ENCODE measurements at places on chromosomes 5 and 9. TPM values are rescaled to one million over a fixed set of nuclear protein-coding genes. Genes with fewer than 3 reads are reported as not detected.

- peaks cover 6% of the 10 kb centered on the region for H3K36me3 ChIP-seq
- H3K4me3 ChIP-seq, result no peak overlapping the region
- DNase-seq, result no peak
- H3K27ac ChIP-seq, result no peak overlapping the region
- H3K27me3 ChIP-seq, result no peaks in the 10 kb centered on the region
Observed at GRCh38 chr5:16520841-16521240, 55.2 kb upstream of the ZNF622 start.

GRCh38 chr9:81410201-81410600 lies 279.1 kb downstream of the TLE1 start:
- H3K27me3 ChIP-seq, result no peaks in the 10 kb centered on the region
- no peak overlapping the region for H3K27ac ChIP-seq
- H3K4me3 ChIP-seq, result no peak overlapping the region
- H3K36me3 ChIP-seq, result no peaks in the 10 kb centered on the region

- no peaks in the 10 kb centered on the region for H3K27me3 ChIP-seq
- no peak for DNase-seq
- no peaks in the 10 kb centered on the region for H3K4me1 ChIP-seq
- H3K27ac ChIP-seq, result no peak overlapping the region
Observed at GRCh38 chr5:36570301-36571095, 35.9 kb upstream of the SLC1A3 start.

GRCh38 chr5:81768935-81769452 lies 18.1 kb upstream of the SSBP2 start:
- no peaks in the 10 kb centered on the region for H3K4me1 ChIP-seq
- H3K27me3 ChIP-seq, result no peaks in the 10 kb centered on the region
- no peak overlapping the region for H3K27ac ChIP-seq
- no peak for DNase-seq
- no peak overlapping the region for H3K4me3 ChIP-seq

GRCh38 chr5:174741352-174741751 lies 17.0 kb downstream of the MSX2 start:
- H3K36me3 ChIP-seq, result no peaks in the 10 kb centered on the region
- H3K27me3 ChIP-seq, result peaks cover 3% of the 10 kb centered on the region
- DNase-seq, result no peak
- no peaks in the 10 kb centered on the region for H3K4me1 ChIP-seq
- no peak overlapping the region for H3K27ac ChIP-seq

DNA sequence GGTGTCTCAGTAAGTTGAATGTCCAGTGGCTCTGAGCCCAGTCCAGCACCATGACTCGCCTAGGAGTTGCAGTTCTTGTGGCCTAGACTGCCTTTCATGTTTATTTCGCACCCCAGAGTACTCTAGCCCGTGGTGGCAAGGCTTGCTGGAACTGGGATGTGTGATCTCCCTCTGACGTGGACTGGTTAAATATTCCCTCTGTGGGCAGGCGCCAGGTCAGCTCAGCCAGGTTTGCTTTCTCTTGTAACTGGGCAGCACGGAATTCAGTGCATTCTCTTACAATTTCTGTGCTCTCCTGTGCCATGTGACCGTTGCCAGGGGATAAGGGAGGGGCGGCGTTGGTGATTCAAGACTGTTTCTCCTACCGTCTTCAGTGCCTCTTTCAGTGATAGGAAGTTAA lies 270.8 kb downstream of the KDM4C start:
- H3K27ac ChIP-seq, result no peak overlapping the region
- no peaks in the 10 kb centered on the region for H3K27me3 ChIP-seq
- no peaks in the 10 kb centered on the region for H3K4me1 ChIP-seq
- DNase-seq, result no peak
- H3K36me3 ChIP-seq, result peaks cover 7% of the 10 kb centered on the region

The SAPCD2 gene
- total RNA-seq, result 0.33 TPM

GRCh38 chr5:5799826-5800225 lies 377.3 kb downstream of the ICE1 start:
- no peaks in the 10 kb centered on the region for H3K36me3 ChIP-seq
- DNase-seq, result no peak
- no peak overlapping the region for H3K4me3 ChIP-seq
- no peaks in the 10 kb centered on the region for H3K4me1 ChIP-seq

DNA sequence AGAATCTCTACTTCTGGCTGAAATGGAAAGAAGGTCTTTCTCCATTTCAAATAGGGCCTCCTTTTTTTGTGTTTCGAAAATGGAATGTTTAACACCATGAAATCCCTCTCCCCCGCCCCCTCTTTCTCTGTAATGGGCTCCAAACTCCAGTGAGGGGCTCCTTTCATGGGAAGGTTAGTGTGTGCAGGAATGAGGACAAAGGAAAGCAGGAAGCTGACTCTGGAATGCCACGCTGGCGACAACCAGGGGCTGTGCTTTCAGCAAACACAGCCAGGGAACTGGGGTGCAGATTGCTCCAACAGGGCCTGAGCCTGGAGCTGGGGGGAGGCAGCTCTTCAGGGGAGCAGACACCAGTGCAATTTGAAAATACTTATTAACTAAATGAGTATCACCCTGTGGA lies 82.8 kb downstream of the CRB2 start:
- no peak overlapping the region for H3K27ac ChIP-seq
- no peaks in the 10 kb centered on the region for H3K4me1 ChIP-seq

DNA sequence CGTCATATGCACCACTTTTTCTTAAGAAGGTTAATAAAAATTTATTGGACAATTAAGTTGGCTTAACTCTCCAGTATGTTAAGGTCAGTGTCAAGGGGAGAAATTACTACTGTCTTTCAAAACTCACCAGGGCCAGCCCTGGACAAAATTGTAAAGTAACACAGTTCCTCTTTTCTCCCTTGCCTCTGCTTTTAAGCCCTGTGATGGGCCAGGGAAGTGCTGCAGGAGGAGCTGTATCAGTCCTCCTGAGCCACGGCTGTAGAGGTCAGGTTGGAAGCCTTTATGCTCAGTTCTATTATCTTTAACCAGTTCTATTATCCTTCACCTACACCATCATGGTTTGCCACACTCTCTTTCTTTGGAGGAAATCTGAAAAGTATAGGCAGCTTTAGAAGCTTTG lies 11.5 kb upstream of the PPP2R2B start:
- no peak for DNase-seq
- H3K36me3 ChIP-seq, result no peaks in the 10 kb centered on the region

The PCDHGB3 gene
- total RNA-seq, result 0.62 TPM

DNA sequence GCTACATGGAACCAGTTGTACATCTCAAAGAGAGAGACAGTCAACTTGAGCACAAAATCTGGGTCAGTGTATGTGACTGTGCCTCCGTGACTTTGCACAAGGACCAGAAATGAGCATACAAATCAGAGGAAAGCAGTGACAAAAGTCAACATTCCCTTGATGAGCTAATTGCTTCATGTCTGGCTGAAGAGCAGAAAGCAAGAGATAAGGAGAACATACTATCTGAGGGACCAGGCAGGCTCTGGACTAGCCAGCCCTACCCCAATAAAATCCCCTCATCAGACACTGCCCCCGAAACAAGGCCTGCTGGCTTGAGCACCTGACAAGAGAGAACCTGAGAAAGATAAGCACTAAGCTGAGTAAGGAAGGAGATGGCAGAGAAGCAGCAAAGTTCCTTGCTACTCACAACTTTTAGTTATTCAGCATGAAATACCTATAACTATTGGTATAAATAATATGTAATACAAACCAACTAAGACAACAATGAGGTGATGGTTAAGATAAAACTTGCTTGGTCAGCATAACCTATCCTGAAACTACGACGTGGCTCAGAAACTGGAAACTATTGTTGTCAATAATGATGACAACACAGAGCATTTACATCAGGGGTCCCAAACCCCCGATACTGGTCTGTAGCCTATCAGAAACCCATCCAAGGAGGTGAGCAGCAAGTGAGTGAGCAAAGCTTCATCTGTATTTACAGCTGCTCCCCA lies 9.5 kb downstream of the SIL1 start:
- no peak overlapping the region for H3K27ac ChIP-seq
- H3K36me3 ChIP-seq, result peaks cover 4% of the 10 kb centered on the region
- DNase-seq, result no peak
- no peaks in the 10 kb centered on the region for H3K27me3 ChIP-seq

- no peaks in the 10 kb centered on the region for H3K27me3 ChIP-seq
- H3K4me1 ChIP-seq, result no peaks in the 10 kb centered on the region
- no peak overlapping the region for H3K4me3 ChIP-seq
- H3K27ac ChIP-seq, result no peak overlapping the region
- DNase-seq, result no peak
Observed at GRCh38 chr5:167694325-167695147, 596.9 kb upstream of the WWC1 start.

The NTNG2 gene
- total RNA-seq, result 7.8 TPM

DNA sequence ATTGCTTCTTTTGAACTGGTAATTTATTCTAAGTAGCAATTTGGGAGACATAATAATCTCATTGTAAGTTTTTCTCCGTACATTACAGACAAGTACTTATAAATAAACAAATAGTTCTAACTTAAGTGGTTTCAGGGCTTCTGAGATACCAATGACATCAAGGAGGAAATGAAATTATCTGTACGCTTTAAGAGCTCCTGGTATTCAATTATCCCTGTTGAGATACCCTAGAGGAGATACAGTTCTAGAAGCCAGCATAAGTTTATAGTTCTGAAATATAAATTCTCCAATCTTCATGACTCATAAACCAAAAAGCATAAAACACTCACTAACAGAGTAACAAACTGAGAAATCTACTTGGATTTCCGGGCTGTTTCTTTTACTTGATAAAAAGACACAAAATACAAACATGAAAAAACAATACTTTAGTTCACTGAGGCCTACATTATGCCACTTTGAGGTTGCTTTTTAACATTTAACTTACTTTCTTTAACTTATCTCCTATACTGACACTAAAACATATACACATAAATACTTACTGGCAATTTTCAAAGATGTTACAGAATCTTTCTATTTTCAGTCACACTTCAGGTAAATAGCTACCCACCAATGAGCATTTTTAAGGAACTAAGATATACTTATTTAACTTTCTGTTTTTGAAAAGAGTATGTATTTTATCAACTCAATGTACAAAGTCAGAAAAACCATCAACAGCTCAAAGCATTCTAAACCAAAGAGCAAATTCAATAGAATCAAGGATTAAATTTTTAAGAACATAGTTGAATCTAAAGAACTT lies 7.5 kb downstream of the DCTN4 start:
- H3K4me3 ChIP-seq, result no peak overlapping the region
- no peak for DNase-seq
- H3K4me1 ChIP-seq, result no peaks in the 10 kb centered on the region

DNA sequence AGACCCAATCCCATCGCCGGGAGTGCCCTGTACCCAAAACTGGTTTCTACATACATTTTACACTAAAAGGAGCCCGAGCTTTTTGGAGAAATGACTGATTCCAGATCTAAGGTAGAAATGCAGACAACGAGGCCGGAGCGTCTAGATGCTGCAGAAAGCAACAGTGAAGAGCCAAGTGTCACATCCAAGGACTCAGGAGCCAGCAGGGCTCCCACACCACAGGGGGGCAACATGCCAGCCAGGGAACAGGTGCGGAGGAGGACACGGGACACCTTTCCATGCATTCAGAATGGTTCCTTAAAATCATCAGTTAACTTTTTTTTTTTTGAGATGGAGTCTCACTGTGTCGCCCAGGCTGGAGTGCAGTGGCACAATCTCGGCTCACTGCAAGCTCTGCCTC lies 23.1 kb upstream of the NRARP start:
- DNase-seq, result no peak
- H3K4me3 ChIP-seq, result no peak overlapping the region
- no peaks in the 10 kb centered on the region for H3K36me3 ChIP-seq
- H3K27ac ChIP-seq, result no peak overlapping the region
